ENCODE measurements at places on chromosomes 2 and 18.

GRCh38 chr2:134170294-134170693, 83.6 kb upstream of the MGAT5 start:
- no peak for DNase-seq

DNA sequence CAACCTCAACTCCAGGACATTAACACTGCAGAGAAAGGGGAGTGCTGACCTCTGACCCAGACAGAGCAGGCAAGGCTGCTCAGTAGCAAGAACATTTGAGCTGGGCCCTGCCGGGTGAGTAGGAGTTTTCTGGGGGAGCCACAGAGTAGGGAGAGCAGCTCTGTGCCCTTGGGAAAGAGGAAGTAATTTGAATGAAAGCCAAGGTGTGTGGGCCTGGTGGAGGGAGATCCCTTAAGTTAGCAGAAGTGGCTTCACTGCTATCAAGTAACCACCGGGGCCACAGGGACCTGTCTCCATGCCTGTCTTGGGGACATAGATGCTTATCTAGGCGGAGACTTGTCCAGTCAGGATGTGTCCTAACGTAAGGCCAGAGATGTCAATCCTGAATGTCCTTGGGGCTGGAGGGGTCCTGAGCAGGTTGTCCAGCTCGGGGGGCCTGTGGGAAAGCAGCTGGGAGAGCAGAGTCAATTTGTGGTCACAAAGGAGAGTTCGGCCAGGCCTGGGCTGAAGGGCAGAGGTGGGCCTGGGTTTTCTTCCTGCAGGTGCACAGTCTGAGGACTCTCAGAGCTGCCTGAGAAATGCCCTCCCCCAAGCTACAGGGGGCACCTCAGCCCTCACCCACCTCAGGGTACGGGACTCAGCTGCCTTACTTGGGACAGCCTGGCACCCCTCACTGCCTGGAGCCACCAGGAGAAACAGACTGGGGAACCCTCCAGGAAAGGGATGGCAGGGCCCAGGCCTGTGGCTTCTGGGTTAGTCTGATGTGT, 15.0 kb upstream of the OTOF start:
- no peak for DNase-seq

- no peak for DNase-seq
Measured at GRCh38 chr2:136894007-136894634, 128.8 kb downstream of the THSD7B start.

DNA sequence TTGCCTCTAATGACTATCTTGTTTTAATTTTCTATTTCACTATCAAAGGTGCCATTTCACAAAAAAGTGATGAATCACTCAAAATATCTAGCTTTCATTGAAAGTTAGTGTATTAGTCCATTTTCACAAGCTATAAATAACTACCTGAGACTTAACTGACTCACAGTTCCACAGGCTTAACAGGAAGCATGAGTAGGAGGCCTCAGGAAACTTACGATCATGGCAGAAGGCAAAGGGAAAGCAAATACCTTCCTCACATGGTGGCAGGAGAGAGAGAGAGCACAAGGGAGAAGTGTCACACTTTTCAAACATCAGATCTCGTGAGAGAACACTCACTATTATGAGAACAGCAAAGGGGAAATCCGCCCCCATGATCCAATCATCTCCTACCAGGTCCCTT, 1220.4 kb upstream of the ZEB2 start:
- DNase-seq = no peak

- no peak for DNase-seq
Measured at GRCh38 chr2:167783261-167784083, 463.9 kb downstream of the STK39 start.

GRCh38 chr2:25341753-25342371, at the start of gene DNMT3A:
TSS of gene DNMT3A (minus strand) at chr2:25341925. CDS start at chr2:25313984, 27,941 bp downstream.
- DNase-seq = no peak

DNA sequence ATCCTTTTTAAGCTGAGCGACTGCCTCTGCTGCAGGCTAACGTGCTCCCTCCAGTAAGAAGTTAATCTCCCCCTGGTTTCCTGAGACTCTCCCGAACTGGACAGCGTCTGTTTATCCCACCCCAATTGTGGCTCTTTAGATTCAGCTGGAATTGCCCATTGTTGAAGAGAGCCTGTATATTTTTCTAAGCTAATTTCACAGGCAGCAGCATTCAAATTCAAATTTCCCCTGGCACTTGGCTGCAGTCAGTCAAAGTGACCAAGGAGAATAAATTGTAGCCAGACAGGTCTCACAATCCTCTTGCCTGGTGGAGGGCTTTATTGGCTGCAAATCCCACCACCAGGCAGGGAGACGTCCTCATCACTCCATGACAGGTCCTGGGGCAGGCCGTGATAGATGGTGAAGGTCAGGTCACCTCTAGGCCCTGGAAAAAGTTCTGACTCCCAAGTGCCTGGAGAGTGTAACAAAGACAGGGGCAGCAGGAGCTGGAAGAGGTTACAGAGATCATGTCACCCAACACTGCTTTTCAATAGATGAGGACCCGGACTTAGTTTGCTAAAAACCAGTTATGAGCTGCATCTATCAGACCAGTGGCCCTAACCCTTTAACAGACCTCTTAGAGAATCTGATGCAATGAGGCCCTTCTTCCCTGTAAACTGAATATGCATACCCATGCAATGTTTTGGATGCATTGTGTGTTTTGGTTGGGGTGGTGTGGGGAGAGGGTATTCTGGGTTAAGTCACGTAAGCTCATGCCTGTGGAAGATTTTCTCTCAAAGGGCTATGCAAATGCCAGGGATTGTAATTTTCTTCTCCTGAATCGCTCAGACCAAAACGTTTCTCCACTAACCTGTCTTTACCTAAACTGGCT, 32.3 kb upstream of the C18orf32 start:
- DNase-seq = no peak

GRCh38 chr18:58257461-58257860, 213.4 kb downstream of the NEDD4L start:
- DNase-seq = no peak

DNA sequence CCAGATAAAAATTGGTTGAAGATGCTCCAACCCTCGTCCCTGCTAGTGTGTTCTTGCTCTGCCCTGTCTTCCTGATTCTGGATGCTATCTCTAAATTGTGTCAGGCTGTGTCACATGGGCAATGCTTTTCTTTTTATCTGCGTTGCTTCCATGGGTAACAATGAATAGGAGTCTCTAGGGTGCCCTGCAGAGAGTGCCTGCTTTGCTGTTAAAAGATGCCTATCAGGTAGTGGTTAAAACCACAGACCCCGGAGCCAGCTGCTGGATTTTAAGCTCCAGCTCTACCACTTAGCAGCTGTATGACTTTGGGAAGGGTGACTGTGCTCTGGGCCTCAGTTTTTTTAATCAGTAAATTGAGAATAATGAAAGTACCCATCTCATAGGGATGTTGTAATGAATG, 340.3 kb downstream of the PLCL1 start:
- DNase-seq = no peak

DNA sequence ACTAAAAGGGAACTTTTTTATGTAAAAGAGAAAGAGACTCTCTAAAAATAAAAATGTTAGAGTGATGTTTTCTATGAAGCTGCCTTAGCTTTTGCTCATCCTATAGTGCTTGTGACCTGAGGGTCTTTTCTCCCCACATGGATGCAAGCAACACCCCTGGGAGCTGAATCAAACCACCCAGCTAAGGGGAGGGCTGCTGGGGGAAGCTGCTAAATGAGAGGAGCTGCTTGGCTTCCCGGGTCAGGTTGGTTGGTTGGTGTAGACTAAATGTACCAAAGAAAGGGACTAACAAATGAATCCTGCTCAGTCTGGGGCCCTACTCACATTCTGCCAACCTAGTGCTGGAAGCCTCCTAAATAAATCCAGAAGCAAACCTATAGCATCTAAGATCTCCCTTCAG, 35.0 kb downstream of the AFF3 start:
- DNase-seq = no peak

GRCh38 chr2:172639256-172639655, 83.4 kb downstream of the PDK1 start:
- no peak for DNase-seq

DNA sequence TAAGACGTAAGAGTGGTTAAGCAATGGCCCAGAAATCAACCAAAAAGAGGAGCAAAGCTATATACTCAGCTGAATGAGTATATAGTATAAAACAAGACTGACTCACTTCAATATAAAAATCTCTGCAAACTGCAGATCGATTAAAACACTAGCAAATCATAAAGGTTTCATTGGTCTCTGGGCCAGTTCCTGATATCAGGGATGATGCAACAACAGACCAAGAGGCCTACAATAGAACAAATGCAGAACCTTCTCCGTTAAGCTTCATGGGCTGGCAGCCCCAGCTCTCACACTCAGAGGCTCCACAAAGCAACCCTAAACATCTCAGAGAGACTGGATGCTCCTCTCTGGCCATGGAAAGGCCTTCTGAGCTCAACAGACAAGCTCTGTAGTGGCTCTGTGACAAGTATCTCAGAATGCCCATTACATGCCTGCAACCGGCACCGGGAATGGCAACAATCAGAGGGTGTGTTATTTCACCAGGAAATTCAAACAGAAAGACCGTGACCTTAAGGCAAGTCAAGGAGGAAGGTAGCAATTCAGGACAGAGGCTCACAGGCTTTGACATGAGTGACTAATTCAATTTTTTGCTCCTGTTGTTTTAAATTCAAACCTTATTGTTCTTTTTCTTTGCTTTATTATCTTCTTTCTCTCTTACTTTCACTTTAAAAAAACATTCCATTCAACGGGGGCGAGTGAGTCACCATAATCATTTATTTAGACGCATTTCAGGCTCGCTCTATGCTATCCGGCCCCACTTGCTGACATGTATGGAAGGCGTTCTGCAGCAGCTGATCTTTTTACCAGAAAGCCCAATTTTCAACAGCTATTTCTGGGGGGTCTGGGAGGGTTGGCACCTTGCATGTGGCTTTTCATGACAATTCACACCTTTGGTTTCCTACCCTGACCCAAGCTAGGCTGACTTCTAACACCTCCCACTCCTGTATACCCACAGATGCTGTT, 15.1 kb downstream of the CYRIA start:
- no peak for DNase-seq

DNA sequence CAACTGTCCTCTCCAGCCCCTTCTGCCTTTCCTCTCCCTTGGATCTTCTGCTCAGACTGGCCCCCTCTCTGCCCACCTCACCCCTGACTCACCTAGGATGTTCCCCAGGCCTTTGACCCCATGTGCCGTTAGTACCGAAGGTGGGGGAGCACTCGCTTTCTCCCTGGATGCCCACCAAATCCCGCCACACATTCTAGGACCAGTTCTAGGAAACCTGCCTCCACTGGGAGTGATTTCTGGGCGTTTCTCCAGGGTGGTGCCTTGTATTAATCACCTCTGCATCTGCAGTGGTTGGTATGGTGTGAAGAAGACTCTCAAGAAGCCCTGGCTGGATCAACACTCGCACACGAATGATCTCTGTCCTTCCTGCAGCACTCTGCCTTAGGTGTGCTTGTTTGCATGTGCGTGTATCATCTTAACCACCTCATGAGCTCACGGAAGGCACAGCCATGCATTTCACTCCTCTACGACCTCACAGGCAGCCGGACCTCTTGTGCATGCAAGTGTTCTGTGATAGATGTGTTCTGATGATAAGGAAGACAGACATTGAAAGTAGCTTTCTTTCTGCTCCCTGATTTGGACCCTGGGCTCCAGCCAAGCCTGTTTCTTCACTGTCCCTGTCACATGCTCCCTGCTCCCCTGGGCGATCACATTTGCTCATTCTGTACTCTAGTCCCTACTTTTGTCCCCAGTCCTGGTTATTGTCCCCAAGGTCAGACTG, 69.4 kb downstream of the LIPG start:
- no peak for DNase-seq

DNA sequence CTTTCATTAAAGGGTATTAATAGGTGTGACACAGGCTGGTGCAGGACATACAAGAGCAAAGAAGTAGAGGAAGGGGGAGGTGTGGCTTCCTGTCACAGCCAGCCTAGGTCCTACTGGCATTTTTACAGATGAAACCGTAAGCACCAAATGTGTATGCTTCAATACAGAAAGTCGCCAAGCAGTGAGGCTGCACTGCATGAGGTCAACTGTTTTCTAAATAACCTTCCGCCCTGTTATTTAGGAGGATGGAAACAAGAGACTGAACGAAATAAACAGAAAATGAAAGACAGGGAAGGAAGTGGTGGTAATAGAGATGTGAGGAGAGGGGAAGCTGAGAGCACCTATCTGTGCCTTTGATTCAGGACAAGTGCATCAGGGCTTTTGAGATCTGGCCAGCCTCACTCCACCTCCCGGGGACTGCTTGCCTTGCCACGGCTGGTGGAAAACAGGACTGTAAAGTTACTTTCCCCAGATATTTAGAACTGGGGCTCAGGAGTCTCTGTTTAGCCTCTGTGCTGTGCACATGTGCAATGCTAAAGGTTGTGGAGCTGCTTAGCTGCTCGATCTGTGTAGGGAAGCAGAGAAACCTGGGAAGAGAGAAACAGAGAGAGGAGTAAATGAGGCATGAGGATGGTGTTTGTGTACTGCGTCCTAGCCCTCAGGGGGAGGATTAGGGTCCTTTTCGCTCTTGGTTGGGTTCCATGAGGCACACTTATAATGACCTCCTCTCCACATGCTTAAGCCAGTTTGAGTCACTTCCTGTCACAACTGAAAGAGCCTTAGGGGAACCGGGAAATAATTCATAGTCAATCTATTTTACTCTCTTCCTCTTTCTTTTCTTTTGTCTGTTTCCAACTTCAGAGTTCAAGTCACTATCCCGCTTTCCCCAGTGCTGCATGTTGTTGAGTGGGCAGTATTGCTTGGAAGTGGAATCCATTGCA, 62.3 kb upstream of the BOD1L2 start:
- no peak for DNase-seq

GRCh38 chr18:23967321-23968089, 47.0 kb upstream of the TTC39C start:
- DNase-seq = no peak

DNA sequence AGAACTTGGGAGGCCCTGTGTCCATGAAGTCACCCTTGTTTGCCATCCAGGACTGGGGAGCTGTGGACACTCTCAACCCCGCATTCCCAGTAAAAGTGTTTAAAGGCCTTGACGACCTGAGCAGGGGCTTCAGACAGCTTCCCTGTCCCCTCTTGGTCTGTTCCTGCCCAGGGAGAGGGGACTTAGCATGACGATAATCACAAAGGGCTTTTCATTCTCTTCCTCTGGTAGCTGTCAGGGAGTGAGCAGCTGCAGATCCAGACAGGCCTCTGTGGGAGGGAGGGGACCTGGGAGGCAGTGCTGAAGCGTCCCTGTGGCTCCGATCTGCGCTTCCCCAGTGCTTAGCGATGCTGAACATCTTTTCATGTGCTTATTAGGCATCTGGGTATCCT, 77.8 kb upstream of the HS6ST1 start:
- DNase-seq = no peak

- DNase-seq = no peak
Measured at GRCh38 chr18:43525169-43525568, 247.9 kb upstream of the SYT4 start.

DNA sequence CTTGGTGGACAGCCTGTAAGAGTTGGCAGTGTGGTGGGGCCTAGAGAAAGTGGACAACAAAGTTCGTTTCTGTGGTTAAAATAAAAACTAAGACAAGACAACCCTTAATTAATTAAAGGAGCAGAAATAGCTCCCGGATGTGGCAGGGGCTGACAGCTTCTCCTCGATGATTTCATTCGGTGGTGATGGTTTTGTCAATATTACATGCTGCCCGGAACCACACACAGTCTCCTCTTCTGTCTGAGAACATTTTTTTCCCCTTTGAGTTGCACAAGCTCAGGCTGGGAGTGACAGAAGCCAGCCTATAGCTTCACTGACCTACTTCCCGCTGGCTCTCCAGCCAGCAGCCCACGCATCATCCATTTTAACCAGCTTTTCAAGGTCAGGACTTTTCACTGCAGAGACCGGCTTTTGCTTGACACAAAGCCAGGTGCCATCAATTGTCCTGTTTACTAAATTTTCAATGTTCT, 378.8 kb downstream of the SLC4A3 start:
- DNase-seq = no peak

GRCh38 chr2:122800781-122801180, 1045.3 kb downstream of the TSN start:
- DNase-seq = no peak

- no peak for DNase-seq
Measured at GRCh38 chr2:12923907-12924610, 207.3 kb downstream of the TRIB2 start.

Data from stimulated activated CD4-positive, alpha-beta T cell treated with anti-CD3 and anti-CD28 coated beads, TNF-alpha, amount 100 ng/mL, for 4 hours (primary cell).